NK-92 treated with Interleukin-12 subunit alpha and Interleukin-12 subunit beta, amount 100 ng/mL, for 24 hours (cell line): ENCODE measurements at places on chromosomes 4 and X.

DNA sequence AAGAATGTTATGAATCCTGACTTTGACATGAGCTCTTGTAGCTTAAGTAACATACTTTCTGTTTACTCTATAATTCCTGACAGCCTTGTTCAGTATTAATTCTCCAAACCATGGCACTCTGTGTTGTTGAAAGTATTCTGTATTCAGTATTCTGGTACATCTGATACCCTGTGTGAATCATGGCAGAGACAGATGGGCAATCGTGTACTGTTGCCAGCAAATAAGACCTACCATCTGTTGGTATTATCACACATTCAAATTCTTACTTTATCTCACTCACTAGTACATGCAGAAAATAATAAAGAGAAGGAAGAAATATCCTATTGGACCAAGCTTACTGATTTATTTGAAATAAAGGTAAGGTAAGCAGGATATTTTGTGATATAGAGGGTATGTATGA, 7.9 kb downstream of the MBTPS2 start:
- DNase-seq, result no peak

DNA sequence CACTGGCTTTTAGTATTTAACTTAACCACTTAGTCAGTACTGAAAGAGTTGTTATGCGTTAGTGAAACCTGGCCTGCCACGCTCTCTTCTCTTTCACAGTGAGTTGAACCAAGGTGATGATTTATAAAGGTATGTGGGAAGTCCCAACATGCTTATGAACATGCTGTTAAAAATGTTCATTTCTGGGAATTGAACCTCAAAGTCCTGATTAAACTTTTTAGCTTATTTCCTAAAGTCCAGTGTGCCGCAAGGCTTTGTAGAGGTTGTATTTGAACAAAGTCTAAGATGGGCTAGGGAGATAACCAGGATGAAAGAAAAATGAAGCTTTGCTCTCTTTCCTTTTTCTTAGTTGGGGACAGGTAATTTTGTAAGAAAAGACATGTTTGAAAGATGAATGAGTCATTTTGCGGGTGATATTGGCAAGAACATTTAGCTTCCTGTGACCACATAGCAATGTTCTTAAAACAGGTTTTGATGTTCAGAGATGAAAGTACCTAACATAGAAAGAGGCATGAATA, 270.3 kb downstream of the DTHD1 start:
- no peak for DNase-seq

DNA sequence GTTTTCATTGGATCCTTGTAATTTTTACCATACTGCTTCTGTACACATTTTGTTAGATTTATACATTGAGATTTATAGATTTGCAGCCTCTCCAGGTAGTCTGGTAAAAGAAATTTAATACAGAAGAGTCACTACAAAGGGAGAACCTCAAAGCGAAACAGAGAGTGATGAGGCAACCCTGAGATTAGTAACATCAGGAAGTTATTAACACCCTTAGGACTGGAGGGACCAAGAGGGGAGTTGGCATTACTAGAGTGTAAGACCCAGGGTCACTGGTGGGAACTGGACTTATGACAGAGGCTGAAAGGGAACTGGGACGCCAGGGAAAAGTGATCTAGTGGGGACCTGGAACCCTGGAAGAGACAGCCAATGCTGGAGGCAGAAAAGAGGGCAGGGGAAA, 20.6 kb upstream of the MAML3 start:
- DNase-seq, result no peak

GRCh38 chr4:90095000-90095399, 32.2 kb upstream of the CCSER1 start:
- DNase-seq, result no peak

DNA sequence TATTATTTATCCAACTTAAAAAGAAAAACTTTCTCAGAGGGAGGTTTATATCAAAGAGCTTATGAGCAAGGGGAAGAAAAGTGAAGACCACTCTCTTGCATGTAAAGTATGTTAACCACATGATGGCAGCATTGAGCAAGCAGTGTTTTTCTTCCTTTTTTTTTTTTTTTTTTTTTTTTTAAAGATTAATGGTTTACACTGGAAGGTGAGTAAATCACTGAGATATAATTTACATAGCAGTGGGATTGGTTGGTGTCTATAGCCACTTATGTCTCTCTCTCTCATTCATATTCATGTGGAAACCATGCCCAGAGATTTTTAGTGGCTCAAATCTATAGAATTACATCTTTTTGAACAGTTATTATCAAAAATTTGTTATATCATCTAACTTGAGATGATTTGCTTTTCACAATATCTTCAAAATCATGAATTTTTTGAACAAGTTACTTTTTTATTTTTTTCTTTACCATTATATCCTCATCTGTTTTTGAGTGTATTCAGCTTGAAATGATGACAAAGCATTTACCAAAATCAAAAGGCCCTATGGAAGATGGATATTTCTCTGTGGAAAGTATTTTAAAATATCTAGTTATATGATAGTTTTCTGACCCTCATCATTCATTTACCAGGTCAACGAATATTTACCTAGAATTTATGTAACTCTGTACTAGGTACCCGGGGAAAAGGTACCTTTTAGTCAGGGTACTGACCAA, 31.6 kb downstream of the MTHFD2L start:
- no peak for DNase-seq

GRCh38 chrX:56026815-56027214, 205.3 kb upstream of the KLF8 start:
- no peak for DNase-seq

DNA sequence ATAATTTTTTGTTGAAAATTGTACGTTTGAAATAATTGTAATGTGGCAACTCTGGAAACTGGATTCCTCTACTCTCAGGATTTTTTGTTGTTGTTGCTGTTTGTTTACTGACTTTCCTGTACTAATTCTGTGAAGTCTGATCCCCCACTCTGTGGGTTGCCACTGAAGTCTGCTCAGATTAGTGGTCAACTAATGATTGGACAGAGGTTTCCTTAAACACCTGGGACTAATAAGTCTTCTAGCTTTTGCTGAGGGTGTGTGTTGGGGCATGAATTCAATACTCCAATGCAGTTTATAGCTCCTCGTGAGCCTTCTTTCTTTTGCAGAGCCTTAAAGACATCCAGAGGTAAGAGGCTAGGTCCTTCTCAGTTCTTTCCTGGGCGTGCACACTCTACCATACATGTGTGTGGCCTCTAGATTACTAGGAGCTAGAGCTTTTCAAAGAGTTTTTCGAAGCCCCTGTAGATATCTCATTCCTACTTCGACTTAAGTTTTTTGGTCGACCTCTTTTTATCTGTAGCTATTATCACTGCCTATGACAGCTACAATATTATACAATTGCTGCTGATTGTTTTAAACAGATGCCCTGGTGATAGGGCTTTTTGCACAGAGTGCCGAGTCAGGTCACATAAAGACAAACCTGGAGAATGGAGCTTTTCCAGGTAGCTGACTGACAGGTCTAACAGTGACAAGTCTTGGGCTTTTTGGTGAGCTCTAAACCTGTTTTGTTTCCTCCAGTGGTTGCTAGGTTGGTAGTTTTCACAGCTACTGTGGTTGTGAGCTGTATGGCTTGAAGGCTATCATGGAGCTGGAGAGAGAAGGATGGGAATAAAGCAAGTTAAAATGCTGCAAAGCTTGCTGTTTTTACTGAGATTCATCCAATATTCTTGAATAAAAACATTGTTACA, 34.0 kb downstream of the BMP2K start:
- no peak for DNase-seq

GRCh38 chrX:115912372-115912897, 258.1 kb upstream of the AGTR2 start:
- no peak for DNase-seq

DNA sequence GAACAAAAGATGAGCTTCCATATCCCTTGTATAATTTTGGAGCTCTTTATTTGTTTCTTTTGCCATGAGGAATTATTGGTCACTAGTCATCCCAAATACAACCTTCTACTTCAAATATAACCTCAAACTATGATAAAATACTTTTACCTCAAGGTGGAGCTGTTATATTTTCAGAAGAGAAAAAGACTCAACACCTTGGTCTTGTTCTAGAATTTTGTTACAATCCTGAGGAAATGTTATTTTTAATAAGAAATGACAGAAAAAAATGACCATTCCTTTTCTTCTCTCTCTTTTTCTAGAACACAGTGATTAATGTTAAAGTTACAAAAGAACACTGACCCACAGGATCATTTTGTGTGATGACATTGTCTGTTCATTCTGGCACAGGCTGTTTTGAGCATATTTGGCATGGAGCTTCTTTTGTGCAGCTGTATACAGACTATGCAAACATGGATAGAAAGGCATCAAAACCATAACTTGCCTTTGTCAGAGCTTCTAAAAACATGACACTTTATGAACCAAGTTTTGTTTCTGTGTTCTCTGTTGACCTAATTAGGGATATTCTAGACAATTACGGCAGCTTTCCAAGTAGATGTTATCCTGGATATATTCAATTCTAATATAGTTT, 159.6 kb upstream of the CTSO start:
- no peak for DNase-seq

GRCh38 chrX:130095249-130096030, 14.9 kb downstream of the ELF4 start:
- no peak for DNase-seq

DNA sequence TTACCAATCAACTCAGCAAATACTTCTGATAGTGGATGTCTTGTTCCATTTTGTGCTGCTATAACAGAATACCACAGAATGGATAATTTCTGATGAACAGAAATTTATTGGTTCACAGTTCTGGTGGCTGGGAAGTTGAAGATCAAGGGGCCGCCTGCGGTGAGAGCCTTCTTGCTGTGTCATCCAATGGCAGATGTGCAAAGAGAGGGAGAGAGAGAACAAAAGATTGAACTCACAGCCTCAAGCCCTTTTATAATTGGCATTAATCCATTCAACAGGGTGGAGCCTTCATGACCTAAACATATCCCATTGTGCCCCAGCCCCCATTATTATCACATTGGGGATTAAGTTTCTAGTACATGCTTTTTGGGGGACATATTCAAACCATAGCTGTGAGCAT, 86.1 kb downstream of the ADGRG4 start:
- DNase-seq, result no peak

DNA sequence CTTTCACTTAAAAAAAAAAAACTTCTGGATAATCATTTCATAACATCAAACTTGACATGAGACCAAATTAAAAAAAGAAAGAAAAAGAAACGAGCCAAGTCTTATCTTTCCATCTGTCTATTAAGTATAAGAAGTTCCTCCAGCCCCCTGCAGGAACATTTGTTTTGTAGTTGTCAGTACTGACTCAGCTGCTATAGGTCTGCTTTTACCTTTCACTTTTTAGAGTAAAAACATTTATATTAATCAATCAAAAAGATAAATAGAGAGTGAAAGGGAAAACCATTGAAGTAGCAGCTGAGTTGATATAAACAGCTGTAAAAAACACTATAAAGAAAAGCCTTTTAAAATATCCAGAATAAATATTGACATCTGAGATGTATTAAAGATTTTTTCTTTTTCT, 46.1 kb downstream of the CCDC158 start:
- no peak for DNase-seq

GRCh38 chr4:102687373-102687981, 73.3 kb downstream of the MANBA start:
- no peak for DNase-seq

DNA sequence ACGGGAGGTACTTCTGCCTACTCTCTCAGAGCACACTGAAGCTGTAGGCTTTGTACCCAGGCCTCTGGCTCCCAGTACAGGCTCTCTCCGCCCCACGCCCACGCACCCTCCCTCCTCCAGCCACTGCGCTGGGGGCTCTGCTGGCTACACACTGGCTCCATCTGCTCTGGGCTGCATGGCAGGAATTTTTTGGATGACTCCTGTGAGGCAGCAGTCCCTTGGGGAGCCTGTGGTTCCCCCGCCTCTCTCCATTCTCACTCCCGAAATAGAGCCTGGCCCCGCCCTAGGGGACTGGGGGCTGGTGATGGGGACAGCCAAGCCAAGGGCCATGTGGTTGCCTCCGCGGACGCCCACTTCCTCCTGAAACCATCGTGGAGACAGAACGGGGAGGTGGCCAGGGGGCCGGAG, 58.1 kb upstream of the ADRA2C start:
- no peak for DNase-seq

- DNase-seq, result no peak
Measured at GRCh38 chrX:114267142-114267541, 316.7 kb upstream of the HTR2C start.

- no peak for DNase-seq
Measured at GRCh38 chr4:184150102-184150839, 67.4 kb downstream of the ENPP6 start.

DNA sequence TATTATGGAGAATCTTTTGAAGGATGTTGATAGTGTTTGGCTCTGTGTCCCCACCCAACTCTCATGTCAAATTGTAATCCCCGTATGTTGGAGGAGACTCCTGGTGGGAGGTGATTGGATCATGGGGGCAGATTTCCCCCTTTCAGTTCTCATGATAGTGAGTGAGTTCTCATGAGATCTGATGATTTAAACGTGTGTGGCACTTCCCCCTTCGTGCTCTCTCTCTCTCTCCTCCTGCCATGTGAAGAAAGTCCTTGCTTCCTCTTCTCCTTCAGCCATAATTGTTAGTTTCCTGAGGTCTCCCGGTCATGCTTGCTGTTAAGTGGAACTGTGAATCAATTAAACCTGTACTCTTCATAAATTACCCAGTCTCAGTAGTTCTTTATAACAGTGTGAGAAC, 166.1 kb upstream of the NUDT6 start:
- DNase-seq, result no peak

- DNase-seq, result no peak
Measured at GRCh38 chrX:4710618-4711433, 997.4 kb upstream of the PRKX start.

DNA sequence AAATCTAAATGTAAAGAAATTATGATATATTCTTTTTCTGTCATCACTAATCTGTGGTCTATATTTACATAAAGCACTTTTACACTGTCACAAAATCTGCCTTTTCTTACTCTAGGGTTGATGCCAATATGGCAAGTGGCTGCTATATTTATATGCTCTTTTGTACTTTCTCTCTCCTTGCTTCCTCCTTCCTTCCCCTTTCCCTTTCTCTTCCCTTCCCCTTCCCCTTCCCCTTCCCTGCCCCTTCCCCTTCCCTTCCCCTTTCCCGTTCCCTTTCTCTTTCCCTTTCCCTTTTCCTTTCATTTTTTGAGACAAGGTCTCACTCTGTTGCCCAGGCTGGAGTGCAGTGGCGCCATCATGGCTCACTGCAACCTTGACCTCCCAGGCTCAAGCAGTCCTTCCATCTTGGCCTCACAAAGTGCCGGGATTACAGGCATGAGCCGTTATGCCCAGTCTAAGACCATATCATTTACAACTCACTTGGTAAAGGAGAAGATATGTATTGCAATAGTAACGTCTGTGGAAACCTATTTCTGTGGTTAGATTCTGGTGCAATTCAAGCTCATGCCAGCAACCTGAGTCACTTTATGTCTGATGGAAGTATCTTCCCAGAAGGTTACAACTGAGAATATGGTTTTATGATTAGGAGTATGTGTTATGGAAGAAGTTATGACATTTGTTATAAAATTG, 13.9 kb upstream of the PLAC8 start:
- DNase-seq, result no peak

- no peak for DNase-seq
Measured at GRCh38 chrX:69503782-69504625, at the start of gene NALF2. Gene NALF2 (plus strand): TSS chrX:69504326. CDS start chrX:69505283, 957 bp downstream.

DNA sequence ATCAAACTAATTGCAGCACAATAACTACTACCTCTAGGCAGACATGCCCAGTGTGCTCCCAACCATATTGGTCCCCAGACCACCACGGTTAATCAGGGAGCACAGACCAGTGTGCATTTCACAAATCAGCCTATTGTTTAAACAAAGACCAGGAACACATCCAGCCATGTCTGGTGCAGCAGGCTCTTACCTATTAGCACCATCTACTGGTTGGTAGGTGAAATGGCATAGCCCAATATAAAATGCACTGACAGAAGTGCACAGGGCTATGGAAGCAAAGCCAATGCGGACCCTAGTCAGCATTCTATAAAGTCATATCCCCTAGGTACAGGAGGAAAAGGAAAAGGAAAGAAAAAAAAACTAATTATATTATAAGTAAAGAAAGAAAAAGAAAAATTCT, 15.5 kb upstream of the CYLC1 start:
- DNase-seq, result no peak
